Activated CD4-positive, alpha-beta memory T cell treated with anti-CD3 and anti-CD28 coated beads, Interleukin-2, amount 10 ng/mL, durations not matched to agents 7 days and 5 days (primary cell): ENCODE measurements at places on chromosomes 7 and 10. TPM values are rescaled to one million over a fixed set of nuclear protein-coding genes. Genes with fewer than 3 reads are reported as not detected.

The EXOSC1 gene
- 49.3 TPM for total RNA-seq

The CNTNAP2 gene
- total RNA-seq, result not detected

- no peaks in the 10 kb centered on the region for H3K27me3 ChIP-seq
- DNase-seq, result no peak
- no peak overlapping the region for H3K4me3 ChIP-seq
- no peak overlapping the region for H3K27ac ChIP-seq
- no peaks in the 10 kb centered on the region for H3K36me3 ChIP-seq
- H3K4me1 ChIP-seq, result no peaks in the 10 kb centered on the region
Observed at GRCh38 chr7:123028339-123028738, 32.8 kb upstream of the TAS2R16 start.

- H3K4me1 ChIP-seq, result peaks cover 12% of the 10 kb centered on the region
- no peaks in the 10 kb centered on the region for H3K27me3 ChIP-seq
- no peak overlapping the region for H3K4me3 ChIP-seq
- H3K27ac ChIP-seq, result no peak overlapping the region
- peaks cover 66% of the 10 kb centered on the region for H3K36me3 ChIP-seq
Observed at GRCh38 chr7:107686816-107687387, 26.3 kb downstream of the SLC26A4 start.

DNA sequence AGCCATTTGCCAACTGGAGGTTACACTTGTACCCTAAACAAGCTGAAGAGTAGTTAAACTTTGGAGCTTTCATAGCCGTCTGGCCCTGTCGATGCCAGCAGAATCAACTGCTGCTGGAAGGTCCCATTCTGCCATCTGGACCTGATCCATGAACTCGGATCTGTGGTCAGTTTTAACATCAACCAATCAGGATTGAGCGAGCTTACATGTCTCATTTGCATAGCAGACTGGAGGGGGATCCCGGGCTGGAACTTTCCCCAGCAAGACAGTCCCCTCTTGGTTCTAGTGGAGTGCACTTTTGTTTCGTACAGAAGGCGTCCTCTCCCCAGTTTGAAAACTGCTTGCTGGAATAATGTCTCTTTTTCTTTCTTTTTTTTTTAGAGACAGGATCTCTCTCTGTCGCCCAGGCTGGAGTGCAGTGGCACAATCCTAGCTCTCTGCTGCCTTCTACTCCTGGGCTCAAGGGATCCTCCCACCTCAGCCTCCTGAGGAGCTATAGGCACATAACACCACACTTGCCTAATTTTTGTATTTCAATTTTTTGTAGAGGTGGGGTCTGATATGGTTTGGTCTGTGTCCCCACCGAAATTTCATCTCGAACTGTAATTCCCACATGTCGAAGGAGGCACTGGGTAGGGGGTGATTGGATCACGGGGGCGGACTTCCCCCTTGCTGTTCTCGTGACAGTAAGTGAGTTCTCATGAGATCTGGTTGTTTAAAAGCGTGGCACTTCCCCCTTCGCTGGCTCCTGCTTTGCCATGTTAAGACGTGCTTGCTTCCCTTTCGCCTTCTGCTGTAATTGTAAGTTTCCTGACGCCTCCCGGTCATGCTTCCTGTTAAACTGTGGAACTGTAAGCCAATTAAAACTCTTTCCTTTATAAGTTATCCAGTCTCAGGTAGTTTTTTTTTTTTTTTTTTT lies 42.8 kb upstream of the SEPHS1 start:
- no peak for DNase-seq
- H3K4me1 ChIP-seq, result no peaks in the 10 kb centered on the region
- no peaks in the 10 kb centered on the region for H3K36me3 ChIP-seq
